Stimulated activated CD8-positive, alpha-beta memory T cell treated with anti-CD3 and anti-CD28 coated beads, Interleukin-4, amount 100 ng/mL, for 4 hours (primary cell): ENCODE measurements at places on chromosomes 2 and 18.

GRCh38 chr2:26444236-26444635, 33.7 kb downstream of the OTOF start:
- DNase-seq: no peak

DNA sequence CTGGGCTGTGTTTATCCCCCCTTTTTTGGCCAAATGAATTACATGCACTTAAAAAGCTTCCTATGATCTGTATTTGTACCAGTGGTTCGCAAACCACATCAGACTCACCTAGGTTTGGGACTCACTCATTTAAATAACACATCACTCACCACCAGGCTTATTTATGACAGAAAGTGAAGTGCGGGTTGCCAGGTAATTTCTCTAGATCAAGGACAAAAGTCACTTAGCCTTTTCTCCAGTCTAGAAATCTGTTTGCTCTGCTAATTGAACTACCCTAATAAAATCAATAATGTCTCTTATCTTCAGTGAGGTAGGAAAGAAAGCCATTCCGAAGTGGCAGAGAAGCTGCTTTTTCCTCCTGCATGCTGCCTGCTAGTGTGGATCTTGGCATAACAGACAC, 88.1 kb upstream of the SLC8A1 start:
- DNase-seq: no peak

GRCh38 chr2:203685081-203685621, 21.3 kb upstream of the CD28 start:
- no peak for DNase-seq

DNA sequence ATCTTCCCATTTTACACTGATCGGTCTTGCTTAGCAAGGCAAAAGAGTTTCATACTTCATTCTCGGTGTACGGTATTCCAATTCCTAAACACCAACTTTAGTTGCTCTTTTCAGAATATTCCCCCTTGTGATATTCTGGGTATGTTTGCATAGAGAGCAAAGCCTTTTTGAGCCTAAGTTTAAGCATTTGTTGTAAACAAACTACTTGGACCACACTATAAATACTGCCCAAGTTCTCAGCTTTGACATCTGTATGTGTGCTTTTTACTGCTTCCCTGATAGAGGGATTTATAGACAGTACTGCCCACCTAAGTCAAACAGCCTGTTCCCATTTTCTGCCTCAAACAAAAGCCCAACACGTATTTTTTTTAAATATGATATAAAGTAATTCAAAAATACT, 36.9 kb downstream of the CCBE1 start:
- DNase-seq: no peak

GRCh38 chr2:38146907-38147307, 71.0 kb upstream of the CYP1B1 start:
- DNase-seq: no peak

DNA sequence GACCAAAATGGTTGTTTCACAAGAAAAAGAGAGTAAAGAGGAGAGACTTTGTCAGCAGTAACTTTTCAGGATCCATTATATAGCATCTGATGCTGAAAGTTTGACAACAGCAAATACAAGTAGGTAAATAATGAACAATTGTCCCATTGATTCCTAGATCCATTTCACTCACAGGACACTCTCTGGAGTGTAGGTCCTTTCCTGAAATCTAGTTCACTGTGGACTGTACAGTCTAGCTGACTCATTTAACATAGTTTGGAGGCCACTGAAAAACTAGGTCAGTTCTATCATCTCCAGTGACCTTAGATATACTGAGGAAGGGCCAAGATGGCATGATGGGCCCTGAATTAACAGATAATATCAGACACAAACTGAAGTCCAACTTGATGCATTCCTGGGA, 19.3 kb upstream of the NEB start:
- DNase-seq: no peak

GRCh38 chr2:60079562-60079961, 473.9 kb downstream of the BCL11A start:
- DNase-seq: no peak

DNA sequence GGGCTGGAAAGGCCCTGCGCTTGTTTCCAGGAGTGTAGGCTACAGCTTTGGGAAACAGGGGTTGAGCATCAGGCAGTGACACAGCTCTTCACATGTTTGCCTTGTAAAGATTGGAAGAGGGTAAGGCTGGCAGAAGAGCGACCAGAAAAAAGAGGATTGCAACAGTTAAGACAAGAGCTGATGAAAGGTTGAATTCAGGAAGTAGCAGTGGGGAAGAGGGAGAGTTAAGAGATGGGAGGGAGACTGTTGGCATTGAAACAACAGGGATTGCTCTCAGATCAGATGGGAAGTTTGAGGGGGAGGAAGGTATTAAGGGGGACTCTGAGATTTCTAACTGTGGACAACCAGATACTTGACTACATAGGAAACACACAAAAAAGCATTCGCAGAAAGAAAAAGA, 96.9 kb downstream of the CTAGE1 start:
- no peak for DNase-seq

- DNase-seq: no peak
Measured at GRCh38 chr2:170277951-170278350, 100.0 kb downstream of the MYO3B start.

- DNase-seq: no peak
Measured at GRCh38 chr18:76565238-76566173, 70.5 kb upstream of the ZNF516 start.

DNA sequence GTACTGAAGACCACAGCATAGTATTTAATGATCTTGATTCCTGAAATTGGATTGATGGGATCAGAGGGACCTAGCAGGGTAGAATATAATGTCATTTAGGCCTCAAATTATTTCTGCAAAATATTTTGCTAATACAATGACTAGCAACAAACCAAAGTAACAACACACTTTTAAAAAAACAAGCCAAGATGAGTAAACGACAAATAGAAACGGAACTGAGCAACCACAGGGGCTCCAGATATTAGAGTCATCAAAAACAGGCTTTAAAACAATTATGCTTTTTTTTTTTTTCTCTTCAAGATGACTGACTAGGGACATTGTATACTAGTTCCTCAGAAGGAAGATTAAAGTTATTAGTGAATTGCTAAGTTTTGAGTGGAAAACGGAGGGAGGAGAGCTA, 447.1 kb upstream of the MMADHC start:
- DNase-seq: no peak

DNA sequence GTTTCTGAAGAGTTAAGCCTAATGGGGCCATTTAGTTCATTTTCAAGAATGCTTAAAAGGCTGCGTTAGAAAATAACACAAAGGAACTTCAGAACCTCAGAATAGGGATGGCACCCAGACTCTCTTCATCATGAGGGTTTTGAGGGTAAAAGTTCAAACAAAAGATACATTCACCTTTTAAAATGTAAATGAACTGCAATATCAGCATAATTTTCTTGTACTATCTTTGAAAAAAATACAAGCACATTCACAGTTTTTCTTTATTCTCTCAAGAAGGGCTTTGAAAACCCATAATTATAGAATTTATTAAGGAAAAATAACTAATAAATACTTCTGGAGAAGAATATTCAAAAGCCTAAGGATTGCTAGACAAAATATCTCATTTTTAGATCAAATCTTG, 791.0 kb downstream of the DCC start:
- DNase-seq: no peak

DNA sequence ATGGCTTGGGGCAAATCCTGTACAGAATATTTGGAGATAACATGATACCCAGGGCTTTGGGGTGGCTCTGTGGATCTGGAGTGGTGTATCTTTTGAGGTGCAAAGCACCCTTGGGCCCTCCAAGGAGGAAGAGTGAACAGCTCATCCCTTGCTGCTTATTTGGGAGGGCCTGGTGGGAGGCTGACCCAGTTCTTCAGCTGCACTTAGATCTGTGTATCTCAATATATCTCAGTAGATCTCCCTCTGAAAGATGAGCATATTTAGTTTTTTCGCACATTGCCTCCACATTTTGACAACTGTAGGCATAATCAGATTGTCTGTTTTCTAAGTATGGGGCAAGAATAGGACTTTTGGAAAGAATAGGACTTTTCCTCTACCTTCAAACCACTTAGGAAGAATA, 2.8 kb downstream of the TRIM54 start:
- no peak for DNase-seq

DNA sequence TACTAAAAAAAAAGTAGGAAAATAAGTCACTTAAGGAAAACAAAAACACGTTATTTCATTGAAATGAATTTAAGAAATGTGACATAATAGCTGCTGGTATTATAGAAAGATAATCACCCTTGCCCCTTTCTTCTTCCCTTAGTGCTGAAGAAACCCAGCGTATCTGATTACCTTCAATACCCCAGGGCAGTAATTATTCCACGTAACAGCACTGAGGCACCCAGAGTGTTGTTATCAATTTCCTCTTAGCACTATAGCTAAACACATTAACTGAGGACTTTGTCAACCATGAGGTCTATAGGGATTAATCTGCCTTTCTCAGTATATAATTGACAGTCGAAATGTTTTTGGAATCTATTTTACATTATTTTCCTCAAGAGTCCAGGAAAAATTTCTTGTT, 180.0 kb upstream of the NXPH2 start:
- DNase-seq: no peak

DNA sequence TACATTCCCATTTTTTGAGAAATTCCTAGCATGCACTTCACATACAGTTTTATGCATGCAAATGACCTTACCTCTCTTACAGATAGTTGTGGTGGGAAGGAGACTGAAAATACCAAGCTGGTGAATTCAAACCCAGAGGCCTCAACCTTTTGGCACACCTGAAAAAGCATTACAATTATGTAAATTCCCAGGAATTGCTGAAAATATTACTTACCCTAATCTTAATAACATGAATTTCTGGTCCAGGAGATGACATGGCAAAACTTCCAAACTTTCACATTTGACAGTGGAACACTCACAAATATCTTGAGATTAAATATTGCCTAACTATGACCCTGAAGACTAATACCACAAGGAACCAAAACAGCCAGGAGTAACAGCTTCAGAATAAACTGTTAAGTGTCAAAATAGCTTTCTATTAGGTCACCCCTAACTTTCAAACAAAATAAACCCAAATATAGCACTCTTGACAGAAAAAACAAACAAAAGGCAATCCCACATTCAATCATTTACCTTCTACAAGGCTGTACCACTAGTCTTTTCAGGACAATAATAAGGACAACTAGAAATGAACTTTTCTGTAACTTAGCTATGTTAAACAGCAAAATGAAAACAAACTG, 10.9 kb upstream of the PEX13 start:
- DNase-seq: no peak
